Activated naive CD4-positive, alpha-beta T cell treated with anti-CD3 and anti-CD28 coated beads, Interleukin-2, amount 10 ng/mL, durations not matched to agents 7 days and 5 days (primary cell): ENCODE measurements at places on chromosomes 2 and 18.

GRCh38 chr2:36966370-36967235 lies at the start of gene STRN:
Gene STRN, minus strand, starts transcription at chr2:36966536. Its CDS starts 73 bp downstream, at chr2:36966463.
- DNase-seq = peak; percentile 97

DNA sequence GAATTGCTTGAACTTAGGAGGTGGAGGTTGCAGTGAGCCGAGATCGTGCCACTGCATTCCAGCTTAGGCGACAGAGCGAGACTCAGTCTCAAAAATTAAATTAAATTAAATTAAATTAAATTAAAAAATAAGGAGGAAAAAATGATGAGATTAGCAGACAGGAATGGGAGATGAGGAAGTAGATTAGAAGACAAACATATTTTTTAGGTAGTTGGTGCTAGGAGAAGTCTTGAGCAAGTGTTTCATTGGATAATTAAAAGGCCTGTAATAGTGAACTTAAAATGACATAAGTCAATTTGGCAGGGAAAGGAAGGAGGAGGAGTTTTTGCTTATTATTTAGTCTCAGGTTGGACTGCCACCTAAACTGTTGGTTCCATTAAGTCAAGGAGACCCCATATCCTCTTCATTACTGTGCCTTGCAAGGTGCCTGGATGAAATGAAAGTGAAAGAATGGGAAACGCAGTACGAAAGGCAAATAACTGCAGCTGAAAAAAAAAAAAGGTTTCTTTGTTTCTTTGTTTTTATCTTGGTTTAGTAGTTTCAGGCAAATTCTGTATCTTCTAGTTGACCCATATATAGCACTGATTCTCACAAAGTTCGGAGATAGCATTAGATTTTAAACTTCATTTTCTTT lies 162.0 kb downstream of the SLC8A1 start:
- no peak for DNase-seq

GRCh38 chr2:66435549-66435875 lies 587 bp downstream of the MEIS1 start:
- no peak for DNase-seq

DNA sequence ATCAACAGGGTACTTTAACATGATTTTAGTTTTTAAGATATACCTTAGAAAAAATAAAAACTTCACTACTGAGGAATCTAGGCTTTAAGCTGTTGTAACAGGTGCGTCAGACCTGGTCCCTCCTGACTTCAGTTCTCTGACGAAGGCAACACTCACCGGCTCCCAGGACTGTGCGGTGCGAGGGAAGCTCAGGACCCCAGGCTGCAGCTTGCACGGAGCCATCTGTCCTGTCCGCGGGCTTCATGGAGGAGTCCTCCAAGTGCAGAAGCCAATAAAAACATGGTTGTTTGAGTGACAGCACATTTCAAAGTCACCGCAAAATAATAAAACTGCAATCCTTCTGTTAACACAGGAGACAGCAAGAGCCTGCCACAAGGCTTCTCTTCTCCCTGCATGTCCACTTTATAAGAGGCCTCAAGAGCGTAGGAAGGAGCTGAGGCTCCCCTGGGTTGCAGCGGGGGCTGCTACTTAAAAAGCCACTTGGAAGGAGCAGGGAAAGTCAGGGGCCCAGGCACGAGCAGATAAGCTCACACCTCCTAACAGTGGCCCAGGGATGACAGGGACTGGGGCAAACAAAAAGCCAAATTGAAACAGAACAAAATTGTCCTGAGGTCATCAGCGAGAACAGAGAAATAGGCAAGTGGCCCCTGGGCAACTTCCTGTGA lies 4.6 kb downstream of the HJURP start:
- DNase-seq = no peak

GRCh38 chr2:166518634-166519390 lies 24.8 kb upstream of the SCN7A start:
- DNase-seq = no peak

GRCh38 chr2:160227293-160227915 lies 27.3 kb upstream of the ITGB6 start:
- no peak for DNase-seq

DNA sequence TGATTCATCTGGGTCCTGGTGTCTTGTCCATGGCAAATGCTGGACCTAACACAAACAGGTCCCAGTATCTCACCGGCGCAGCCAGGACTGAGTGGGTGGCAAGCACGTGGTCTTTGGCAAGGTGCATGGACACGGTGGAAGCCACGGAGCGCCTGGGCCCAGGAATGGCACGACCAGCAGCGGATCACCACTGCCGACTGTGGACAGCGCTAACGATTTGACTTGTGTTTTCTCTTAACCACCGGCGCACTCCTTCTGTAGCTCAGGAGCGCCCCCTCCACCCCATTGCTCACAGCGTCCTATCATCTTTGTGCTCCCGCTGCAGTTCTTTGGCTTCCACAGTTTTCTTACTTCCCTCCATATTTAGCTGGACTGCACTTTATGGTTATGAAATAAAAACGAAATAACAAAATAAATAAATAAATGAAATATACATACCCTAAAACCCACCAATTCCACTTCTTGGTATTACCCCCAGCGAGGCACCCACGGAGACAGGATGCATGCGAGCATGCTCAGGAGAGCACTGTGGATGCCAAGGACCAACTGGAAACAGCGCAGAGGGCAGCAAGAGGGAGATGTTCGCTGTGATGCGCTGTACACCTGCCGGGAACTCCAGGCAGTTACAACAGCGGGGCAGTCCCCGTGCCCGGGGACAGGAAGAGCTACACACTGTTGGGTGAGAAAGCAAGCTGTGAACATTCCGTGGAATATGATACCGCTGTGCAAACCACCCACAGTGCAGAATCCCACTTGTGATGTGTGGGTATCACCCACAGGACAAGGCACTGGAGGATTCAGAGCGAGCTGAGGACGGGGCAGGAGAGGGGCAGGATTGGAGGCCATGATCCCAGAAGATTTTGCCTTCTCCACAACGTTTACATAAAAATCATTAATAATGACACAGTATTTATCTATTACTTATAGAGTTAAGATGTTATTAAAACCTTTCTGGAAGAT lies 7.0 kb upstream of the CIDEA start:
- DNase-seq = no peak
